ENCODE measurements at places on chromosomes 12 and 14.

GRCh38 chr14:38206689-38207376 is 871 bp upstream of the SSTR1 start:
- no peak for DNase-seq

- DNase-seq: no peak
Observed at GRCh38 chr12:132302466-132303358, 26.7 kb downstream of the GALNT9 start.

DNA sequence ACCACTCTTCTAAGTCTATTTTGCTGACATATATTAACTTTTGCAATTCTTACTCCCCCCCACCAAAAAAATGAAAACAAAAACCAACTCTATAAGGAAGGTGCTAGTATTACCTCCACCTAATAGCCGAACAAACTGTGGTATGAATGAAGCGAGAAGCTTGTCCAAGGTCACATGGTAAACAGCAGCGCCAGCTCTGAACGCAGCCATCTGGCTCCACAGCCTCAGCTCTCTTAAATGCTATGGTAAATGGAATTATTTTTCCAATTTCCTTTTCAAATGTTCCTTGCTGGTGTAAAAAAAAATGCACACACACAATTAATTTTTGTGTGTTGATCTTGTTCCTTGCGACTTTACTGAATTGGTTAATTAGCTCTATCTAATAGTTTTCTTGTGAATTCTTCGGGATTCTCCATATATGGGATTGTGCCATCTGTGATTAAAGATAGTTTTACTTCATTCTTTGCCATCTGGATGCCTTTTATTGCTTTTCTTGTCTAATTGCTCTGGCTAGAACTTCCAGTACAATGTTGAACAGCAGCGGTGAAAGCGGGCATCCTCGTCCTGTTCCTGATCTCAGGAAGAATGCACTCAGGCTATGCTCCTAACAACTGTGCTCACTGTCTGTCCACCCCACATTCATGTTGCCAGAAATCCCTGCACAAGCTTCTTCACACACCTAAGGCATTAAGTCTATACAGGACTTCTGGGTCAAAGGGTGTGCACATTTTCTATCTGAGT is 10.7 kb upstream of the C12orf76 start:
- no peak for DNase-seq

DNA sequence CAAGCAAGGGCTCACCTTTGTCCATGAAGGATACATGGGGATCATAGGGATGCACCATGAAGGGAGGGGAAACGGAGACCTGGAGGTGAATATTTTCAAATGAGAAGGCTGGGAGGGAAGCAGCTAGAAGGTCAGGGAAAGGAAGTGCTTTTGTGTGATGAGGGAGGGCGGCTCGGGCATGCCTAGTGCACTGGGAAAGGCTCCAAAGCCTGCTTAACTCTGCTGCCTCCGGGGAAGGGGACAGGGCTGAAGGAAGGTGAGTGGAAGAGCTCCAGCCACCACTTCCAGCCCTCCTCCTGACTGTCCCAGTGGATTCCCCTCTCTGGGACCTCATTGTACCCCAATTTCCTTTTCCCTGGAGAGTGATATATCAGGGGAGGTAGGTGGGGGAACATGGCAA is 149.4 kb upstream of the PRMT8 start:
- DNase-seq: no peak

DNA sequence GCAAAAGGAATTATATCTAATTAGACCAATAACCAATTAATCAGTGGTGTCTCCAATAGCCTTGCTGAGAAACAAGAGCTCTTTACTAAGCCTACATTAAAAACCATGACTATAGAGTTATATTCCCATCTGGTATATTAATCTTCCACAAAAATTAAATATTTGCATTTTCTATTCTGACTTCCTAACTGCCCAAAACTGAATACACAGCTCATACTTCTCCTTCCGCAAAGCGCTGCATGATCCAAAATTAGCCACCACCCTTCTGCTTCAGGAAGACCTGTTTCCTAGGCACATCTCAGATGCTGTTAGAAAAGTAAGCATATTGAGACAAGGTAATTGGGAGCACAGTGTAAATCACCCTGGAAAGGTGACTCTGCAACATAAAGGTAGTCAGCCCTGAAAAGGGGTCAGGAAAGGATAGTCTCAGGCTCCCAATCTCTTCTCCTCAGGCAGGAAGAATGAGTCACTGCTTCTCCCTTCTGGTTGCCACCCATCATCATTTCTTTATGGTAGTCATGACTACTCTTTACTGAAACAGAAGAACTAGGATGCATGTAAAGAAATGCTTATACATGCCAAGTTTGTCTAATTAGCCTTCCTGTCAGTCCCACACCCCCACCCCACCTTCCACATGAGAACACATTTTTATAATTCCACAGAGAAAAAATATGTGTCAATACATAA is 54.3 kb downstream of the PLCZ1 start:
- DNase-seq: no peak

DNA sequence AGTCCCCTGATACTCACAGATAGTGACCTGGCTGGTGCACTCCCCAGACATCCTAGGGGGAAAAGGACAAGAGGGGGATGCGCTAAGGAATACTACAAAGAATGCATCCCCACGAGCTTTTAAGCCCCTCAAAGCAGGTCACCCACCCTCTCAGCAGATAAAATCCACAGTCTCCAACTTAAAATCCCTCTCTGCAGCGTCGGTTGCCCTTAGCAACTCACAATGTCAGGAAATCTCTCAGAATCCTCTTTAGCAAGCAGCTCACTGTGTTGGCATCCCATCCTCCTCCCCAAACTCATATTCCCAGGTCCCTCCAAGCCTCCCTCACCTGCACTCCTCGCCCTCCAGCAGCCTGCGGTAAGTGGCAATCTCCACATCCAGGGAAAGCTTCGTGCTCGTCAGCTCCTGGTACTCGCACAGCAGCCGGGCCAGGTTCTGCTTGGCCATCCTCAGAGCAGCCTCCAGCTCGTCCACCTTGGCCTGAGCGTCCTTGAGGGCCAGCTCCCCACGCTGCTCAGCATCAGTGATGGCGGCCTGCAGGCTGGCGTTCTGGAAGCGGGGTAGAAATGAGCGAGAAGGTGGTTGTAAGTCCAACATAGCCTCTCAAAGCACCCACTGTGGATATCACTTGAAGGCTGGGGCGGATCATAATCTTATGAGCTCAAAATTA is 5.5 kb upstream of the KRT79 start:
- no peak for DNase-seq

DNA sequence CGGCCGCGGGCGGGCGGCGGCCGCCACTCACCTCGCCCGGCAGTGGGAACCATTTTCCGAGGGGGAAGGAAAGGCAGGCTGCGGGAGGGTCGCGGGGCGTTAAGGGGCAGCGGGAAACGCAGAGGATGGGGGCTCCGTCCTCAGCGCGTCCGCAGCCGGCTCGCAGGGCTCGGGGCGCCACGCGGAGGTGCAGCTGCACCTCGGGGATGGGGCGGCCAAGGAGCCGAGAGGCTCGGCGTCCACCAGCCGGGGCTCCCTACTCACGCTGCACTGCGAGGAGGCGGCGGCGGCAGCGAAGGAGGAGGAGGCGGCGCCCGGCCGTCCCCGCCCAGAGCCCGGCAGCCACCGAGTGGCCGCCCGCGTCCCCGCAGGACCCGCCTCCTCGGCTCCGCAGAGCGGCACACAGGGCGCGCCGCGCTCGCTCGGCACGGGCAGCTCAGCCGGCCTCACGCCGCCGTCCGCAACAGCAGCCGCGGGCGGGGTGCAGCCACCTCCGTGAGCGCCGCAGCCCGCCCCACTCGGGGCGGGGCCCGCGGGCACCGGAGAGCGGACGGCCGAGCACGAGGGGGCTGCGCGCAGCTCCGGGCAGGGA is at the start of gene ATP2B1:
Gene ATP2B1, minus strand, starts transcription at position 274 of the 592 bp plus-strand sequence. CDS start 52,952 bp downstream, outside the sequence.
- peak; percentile 80 for DNase-seq

All from activated T-helper 1 cell treated with Interleukin-2 at 50 U/mL for 16 hours (primary cell).